ENCODE measurements at places on chromosomes 16 and 17. TPM values are rescaled to one million over a fixed set of nuclear protein-coding genes. Genes with fewer than 3 reads are reported as not detected.

FNDC8 gene
- total RNA-seq, result not detected

PNMT gene
- total RNA-seq, result 0.62 TPM

SLC38A8 gene
- not detected for total RNA-seq

FOXO3B gene
- 2.3 TPM for total RNA-seq

C16orf86 gene
- 4.8 TPM for total RNA-seq

CHST4 gene
- total RNA-seq, result not detected

ZFHX3 gene
- 43.7 TPM for total RNA-seq

NTN1 gene
- total RNA-seq, result 6.9 TPM

RHBDF2 gene
- total RNA-seq, result 26.7 TPM

CNGB1 gene
- total RNA-seq, result not detected

- no peak for DNase-seq
These were observed 34.5 kb upstream of the TEX2 start for GRCh38 chr17:64297467-64298088.

GRCh38 chr16:23464196-23464595 is 11.2 kb upstream of the COG7 start:
- DNase-seq, result no peak

- no peak for DNase-seq
These were observed 317.2 kb upstream of the KCNJ16 start for GRCh38 chr17:69757688-69758430.

GRCh38 chr17:54736573-54736972 is 164.1 kb upstream of the TOM1L1 start:
- no peak for DNase-seq

GRCh38 chr17:17593222-17593620 is 1.7 kb upstream of the PEMT start:
- no peak for DNase-seq

GRCh38 chr17:4856937-4857314 is 23.8 kb downstream of the MINK1 start:
- no peak for DNase-seq

DNA sequence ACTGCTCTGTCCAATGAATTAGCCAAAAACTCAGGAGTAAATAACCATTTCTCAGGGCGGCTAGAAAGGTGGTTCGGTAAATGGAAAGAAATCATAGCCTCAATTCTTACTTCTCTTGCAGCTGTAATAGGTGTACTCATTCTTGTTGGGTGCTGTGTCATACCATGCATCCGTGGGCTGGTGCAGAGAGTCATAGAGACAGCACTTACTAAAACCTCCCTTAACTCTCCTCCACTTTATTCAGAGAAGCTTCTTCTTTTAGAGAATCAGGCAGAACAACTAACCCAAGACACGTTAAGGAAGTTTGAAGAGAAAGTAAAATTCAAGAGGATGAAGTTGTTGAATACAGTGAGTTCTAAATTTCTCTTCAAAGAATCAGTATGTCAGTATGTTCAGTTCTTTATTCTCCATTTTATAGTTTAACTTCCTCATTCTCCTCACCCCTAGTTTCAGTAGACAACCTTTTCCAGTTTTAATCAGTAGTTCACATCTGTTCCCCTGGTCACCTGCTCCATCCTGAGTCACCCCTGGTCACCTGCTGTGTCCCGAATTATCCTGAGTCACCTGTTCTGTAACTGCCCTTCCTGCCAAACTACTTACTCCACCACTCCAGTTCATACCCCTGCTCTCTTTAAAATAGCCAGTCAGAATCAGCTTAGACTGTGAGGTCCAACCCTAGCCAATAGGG is 85.9 kb downstream of the EMP2 start:
- DNase-seq, result no peak

- no peak for DNase-seq
These were observed 35.6 kb downstream of the PRKCA start for GRCh38 chr17:66337866-66338485.

GRCh38 chr16:6777624-6778023 is 555.0 kb upstream of the RBFOX1 start:
- DNase-seq, result no peak

- no peak for DNase-seq
These were observed 39.8 kb upstream of the DYNLRB2 start for GRCh38 chr16:80500961-80501525.

DNA sequence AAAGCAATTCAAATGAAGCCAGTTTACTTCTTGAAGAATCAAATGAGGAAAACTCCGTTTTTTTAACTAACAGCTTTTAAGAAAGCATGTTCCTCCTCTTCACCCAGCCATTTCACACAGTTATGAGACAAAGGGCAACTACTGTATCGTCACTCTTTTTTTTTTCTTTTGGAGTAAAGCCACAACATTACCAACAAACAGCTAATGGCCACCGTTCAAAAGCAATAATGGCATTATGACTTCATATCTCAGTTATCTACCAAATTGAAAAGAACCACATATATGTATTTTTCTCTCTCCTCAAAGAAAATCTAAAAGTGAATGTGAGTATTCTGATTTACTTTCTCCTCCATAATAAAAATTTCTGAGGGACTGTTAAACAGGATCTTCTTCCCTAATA is 14.5 kb downstream of the GRB2 start:
- DNase-seq, result no peak

GRCh38 chr16:87335625-87336433 is 18.6 kb upstream of the C16orf95 start:
- DNase-seq, result no peak

DNA sequence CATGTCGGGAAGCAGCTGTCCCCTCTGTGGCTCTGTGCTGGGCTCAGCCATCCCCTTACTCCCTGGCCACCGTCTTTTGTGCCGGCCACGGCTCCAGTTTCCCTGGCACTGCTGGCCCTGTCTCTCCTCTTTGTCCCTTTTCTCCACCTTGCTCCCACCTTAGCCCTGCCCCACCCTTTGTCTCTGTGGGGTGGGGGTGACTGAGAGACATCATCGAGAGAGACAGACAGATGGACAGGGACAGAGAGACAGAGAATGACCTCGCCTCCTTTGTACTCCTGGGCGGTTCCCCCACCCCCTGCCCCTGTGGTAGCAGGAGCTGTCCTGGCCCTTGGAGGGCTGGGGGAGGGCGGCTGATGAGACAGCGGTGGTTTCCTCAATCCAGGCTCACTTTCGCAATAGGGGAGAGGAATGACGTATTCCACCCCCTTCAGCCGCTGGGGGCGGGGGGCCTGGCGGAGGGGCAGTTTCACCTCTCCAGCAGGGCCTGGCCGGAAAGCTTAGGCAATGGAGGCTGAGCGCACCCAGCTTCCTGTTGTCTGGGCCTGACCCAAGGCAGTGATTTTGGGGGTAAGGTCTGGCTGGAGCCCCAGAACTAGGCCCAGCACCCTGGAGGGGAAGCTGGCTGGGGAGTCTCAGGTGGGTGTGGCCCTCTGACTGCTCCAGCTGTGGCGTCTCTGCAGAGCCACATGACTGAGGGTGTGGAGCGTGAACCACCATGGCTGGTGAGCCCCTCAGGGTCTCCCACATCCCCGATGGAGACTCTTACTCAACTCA is 7.3 kb downstream of the FMNL1 start:
- peak; percentile 96 for DNase-seq

DNA sequence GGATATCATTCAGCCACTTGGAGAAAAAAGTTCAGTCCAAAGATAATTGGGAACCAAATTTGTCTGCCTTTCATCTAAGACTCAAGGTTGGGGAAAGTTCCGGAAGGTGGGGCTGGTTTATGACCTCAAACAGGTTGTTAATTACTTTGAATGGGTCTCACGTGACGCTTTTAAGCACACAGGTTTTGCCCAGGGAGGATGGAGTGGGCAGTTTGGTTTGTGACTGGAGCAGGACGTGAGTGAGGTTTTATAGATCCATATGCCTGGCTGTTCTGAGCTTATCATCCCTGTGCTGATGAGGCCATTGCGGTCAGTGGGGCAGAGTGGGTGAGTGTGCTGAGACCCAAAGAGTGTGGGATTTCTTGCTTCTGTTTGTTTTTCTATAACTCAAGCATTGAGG is 38.7 kb upstream of the GPRC5B start:
- DNase-seq, result no peak

DNA sequence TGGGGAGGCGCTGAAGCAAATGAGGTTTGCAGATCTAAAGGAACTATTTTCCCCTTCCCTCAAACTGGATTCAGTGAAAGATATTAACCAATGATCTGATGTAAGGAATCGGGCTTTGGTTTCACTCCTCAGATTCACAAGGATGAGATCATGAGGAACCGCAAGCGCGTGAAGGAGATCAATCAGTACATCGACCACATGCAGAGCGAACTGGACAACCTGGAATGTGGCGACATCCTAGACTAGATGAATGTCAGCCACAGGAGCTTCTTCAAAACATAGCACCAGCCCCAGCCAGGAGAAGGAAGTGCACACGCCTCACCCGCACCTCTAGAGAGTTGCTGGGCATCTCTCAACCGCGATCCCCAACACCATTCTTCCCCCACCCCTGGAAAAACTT is 22.5 kb downstream of the ATPAF2 start:
- DNase-seq, result no peak

DNA sequence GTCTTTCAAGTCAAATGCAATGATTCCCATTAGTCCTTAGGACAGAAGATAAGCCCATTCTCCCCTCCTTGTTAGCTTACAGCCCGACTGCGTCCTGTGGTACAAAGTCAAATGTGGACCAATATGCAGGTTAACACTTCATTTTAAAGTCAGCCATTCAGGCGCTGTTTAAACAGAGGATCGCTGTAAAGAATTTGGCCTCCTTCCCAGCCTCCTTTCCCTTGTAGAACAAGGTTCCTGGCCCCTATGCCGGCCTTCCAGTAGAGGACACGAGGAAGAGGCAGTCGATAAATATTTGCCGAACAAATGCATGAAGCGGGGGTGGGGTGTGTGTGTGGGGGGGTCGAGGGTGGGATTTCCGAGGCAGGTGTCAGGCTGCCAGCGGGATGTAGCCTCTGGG is 4.3 kb downstream of the SDK2 start:
- DNase-seq, result no peak

DNA sequence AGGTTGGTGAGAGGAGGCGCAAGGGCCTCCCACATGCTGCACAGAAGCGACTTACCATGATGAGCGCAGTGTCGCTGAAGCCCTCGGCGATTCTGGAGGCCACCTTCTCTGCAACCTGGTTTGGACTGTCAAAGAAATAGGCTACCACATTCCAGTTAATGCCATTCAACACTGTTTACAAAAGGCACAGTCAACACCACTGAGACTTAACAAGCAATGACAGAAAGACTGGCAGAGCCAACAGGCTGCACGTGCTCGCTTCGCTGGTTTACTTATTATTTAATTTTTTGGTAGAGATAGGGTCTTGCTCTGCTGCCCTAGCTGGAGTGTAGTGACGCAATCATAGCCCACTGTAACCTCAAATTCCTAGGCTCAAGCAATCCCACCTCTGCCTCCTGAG is 18.2 kb downstream of the EMC8 start:
- DNase-seq, result no peak

DNA sequence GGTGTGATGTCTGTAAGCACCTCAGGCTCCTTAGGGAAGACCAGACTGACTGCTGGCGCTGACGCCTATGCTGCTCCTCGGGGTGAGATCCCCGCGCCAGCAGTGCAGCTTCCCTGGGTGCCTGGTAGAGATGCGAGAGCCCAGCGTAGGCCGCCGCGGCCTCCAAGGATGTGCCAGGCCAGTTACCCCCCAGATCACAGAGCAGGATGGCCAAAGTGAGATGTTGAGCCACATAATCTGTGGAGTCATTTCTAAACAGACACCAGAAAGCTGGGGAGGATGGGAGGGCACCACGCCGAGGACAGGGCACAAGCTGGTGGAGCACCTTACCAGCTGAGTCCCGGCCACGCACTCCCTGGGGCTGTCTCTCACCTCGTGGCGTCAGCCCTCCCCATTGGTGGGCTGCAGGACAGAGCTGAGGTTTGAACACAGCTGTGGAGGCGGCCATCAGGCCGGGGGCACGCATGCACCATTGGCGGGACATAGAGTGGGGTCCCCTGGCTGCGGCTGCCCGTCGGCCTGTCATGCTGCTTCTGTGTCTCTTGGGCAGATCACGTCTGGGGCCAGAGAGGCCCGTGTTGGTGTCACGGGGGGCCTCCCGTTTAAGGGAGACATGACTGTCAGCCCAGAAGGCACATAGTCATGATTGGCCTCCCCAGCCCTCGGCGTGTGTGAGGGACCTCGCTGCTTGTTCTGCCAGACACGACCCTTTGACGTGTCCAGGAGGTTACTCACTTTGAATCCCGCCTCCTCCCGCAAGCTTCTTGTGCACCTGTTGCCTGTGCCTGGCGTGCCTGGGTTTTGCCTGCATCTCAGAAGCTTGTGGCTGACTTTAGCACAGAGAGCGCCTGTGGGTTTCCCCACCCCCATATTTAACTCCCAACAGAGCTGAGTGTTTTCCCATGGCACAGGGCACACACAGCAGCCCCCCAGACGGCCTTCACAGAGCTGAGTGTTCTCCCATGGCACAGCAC is 21.9 kb downstream of the MAPK8IP3 start:
- DNase-seq, result no peak

GRCh38 chr16:67519242-67519641 is 9.4 kb upstream of the RIPOR1 start:
- no peak for DNase-seq

GRCh38 chr17:3626831-3627768 is 8.9 kb downstream of the SHPK start:
- no peak for DNase-seq

- DNase-seq, result no peak
These were observed 204.1 kb upstream of the SALL1 start for GRCh38 chr16:51355195-51355594.

DNA sequence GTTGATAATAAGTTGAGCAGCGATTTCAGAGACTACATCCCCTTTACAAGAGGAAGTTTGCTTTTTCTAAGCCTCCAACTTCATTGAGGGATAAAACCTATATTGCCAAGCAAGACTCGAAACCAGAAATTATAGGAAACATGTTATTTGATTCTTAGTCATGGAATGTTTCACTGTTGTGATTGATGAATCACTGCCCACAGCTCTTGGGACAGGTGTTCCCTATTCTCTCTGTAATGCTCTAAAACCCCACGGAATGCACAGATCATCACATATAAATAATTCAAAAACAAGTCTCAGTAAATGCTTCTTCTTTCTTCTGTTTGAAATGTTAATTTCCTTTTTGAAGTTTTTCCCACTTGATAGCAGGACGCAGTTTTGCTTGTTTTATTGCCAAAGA is 809.5 kb upstream of the GOT2 start:
- no peak for DNase-seq

GRCh38 chr17:1217089-1217385 is 37.3 kb upstream of the ABR start:
- DNase-seq, result no peak

GRCh38 chr16:23296994-23297393 is 5.1 kb upstream of the SCNN1B start:
- DNase-seq, result no peak
